CD4-positive, alpha-beta T cell (primary cell): ENCODE measurements at places on chromosomes 11 and 22. TPM values are rescaled to one million over a fixed set of nuclear protein-coding genes. Genes with fewer than 3 reads are reported as not detected.

Gene DPAGT1
- 11.7 TPM for total RNA-seq

Gene DNAJB7
- not detected for total RNA-seq

Gene ANO9
- total RNA-seq, result 114 TPM

Gene CHADL
- total RNA-seq, result 1.8 TPM

Gene KCNJ11
- total RNA-seq, result not detected

Gene NLRP6
- 14.7 TPM for total RNA-seq
